ENCODE measurements at places on chromosomes 2 and 18.
A peak's percentile ranks its signal among the peaks of the same experiment; 100 is the strongest.

- DNase-seq = no peak
Observed at GRCh38 chr2:237742614-237743013, 56.0 kb upstream of the RBM44 start.

- no peak for DNase-seq
Observed at GRCh38 chr2:204114295-204115136, 178.0 kb downstream of the ICOS start.

DNA sequence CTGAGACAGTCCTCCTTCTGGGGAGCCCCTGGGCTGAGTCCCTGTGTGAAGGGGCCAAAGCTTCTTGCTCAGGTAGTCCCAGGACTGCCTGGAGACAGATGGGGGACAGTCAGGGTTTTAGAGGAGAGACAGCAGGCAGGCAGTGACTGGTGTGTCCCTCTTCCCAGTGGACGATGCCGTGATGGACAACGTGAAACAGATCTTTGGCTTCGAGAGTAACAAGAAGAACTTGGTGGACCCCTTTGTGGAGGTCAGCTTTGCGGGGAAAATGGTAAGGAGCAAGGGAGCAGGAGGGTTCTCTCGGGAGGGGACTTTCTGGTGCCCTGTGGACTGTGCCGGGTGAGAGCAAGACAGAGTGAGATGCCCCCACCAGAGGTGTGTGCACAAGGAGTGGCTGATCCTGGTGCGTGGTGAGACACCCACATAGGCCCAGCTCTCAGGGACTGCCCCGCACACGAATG is 74.8 kb downstream of the DYSF start:
- no peak for DNase-seq

DNA sequence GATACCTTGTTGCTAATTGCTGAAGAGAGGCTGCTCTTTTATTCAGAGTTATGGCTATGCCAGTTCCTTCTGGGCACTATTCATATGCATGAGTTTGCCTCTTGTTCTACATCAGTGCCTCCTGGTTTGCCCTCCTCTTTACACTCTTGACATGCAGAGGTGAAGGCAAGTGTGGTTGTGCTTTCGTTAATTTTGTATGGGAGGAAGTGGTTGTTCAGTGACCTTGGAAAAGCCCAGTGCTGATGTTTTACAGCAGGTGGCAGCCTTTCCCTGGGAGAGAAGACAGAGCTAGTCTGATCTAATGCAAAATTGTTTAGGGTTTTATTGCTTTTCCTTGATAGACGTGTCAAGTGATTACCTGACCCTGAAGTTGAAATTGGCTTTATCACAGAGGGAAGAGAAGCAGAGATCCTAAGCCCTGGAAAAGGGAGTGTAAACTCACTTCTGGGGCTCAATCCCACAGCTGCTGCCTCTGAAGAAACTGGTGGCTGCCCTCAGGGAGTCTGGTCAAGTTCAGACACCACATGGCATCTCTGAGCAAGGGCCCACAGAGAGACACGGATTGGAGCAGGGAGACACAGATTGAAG is 30.5 kb upstream of the VPS54 start:
- peak; percentile 31 for DNase-seq

DNA sequence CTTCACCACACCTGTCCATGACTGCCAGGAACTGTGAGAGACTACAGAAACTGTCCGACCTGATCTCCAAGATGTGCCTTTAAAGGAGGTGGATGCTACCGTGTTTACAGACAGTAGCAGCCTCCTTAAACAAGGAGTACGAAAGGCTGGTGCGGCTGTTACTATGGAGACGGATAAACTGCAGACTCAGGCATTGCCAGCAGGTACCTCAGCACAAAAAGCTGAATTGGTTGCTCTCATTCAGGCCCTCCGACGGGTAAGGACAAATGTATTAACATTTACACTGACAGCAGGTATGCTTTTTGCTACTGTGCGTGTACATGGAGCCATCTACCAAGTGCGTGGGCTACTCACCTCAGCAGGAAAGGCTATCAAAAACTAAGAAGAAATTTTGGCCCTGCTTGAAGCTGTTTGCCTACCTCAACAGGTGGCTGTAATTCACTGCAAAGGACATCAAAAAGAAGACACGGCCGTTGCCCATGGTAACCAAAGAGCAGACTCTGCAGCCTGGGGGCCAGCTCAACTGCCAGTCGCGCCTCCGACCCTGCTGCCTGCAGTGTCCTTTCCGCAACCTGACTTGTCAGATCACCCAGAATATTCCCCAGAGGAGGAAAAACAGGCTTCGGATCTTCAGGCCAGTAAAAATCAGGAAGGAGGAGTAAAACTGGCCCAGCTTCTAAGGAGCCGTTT is 30.9 kb downstream of the SKA1 start:
- no peak for DNase-seq

GRCh38 chr2:62499430-62500060 is 6.5 kb downstream of the TMEM17 start:
- DNase-seq = no peak

- no peak for DNase-seq
Observed at GRCh38 chr2:59150217-59150849, 909.2 kb upstream of the FANCL start.

DNA sequence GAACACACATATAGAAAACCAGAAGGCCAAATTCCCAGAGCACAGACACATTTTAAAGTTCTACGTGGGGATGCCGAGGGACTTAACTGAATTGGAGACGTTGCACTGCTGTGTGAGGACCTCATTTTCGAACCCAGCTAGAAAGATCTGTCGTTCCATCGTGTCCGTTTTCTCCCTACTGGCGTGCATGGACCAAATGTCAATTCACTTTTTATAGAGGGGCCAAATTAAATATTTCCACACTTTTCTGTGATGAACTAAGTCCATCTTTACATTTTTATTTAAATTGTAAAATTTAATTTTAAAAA is 692 bp upstream of the TSHZ1 start:
- no peak for DNase-seq

DNA sequence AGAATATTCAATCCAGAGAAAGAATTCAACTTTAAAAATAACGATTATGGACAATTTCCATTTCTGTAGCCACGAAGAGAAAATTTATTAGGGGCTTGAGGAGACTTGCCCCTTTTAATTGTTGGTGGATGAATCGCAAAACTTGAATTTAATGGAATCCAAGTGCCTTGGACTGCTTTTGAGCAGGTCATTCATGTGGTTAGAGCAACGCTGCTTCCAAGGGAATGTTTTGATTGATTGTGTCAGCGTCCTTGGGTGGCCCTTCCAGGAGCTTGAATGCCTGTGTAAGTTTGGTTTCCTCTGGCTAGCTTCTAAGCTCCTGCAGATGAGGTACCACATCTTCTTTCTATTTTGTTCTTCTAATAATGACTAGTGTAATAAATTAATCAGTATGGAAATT is 213.4 kb downstream of the LTBP1 start:
- DNase-seq = no peak

- no peak for DNase-seq
Observed at GRCh38 chr2:153880926-153881325, 9.2 kb downstream of the GALNT13 start.

- no peak for DNase-seq
Observed at GRCh38 chr2:158004126-158004764, 97.4 kb upstream of the UPP2 start.

- DNase-seq = no peak
Observed at GRCh38 chr2:144015036-144015435, 504.9 kb downstream of the ZEB2 start.

- no peak for DNase-seq
Observed at GRCh38 chr18:48418539-48419276, 9.5 kb upstream of the ZBTB7C start.

DNA sequence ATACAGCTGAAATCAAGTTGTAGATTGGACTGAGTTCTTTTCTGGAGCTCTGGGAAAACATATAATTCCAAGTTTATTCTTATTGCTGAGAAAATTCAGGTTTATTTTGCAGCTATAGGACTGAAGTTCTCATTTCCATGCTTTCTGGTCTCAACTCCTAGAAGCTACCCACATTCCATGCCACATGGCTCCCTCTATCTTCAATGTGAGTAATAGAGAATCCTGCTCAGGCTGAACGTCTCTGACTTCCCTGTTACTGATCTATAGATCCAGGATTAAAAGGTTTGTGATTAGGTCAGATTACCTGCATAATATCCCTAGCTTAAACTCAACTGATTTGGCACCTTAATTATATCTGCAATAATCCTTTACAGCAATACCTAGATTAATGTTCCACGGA is 453.8 kb upstream of the MC4R start:
- no peak for DNase-seq

DNA sequence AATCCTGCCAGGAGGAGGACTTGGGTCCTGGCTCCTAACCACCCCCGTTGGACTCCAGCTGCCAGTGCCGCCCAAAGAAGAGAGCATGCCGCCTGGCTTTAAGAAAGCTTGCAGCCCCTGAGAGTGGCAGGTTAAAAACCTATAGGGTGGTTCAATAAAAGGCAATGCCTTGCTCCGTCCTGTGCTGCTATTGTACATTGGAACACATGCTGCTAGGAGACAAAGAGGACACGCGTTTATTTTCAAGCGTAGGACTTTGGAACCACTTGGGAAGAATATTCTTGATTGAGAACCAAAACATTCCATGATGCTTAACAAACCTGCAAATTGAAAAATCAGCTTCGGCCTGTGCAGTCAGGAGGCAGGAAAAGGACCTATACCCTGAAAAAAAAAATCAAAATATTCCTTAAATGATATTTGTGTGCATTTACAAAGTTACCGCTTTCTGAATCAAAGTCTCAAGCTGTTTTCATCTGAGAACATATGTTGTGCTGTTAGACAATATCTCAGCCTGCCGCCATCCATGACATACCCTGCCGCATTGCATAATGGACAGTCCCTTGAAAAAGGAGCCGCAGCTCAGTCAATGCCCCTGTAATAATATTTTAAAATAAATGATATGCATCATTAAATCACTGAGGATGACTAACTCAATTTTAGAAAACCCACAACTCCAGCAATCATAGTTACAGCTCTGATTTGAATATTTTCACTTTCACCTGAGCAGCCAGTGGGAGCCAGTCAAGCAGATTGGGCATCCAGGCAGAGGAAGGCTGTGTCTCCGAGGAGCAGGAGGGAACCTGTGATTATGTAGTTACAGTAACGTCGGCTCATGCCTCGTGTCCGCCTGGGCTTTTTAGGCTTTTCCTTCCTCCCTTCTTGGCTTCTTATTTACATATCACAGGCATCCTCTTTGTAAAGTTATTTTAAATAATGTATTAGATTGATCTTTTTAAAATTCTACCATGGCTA is 805.6 kb upstream of the FANCL start:
- DNase-seq = no peak

DNA sequence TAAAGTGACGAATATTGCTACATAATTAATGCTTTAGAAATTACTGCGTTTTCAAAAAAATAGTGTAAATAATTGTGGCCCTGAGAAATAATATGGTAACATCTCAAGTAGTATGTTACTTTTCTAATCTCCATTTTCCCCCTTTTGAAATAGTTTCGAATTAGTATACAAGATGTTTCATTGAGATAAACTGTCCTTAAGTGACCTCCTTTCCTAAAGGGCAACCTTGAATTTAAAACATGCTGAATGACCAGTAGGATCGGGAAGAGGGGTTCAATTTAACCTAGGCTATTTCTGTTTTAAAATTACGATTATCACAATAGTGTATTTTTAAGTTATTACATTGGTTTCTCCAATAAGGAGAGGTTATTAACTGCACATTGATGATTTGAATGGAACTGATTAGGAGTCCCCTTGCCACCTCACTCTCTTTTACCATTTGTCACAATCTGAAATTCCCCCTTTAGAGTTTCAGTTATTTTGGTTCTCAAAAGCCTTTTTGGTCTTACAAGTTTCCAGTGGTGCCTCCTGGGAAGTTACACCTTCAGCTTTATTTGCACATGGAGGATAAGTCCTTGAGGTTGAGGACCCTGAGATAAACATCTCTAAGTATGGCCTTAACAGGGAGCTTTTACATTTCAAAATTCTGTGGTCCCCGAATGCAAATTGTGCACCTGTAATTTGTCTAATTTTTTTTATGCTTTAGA is 2.3 kb downstream of the ACTR3 start:
- no peak for DNase-seq

GRCh38 chr2:6372317-6372901 is 493.3 kb downstream of the CMPK2 start:
- DNase-seq = no peak

DNA sequence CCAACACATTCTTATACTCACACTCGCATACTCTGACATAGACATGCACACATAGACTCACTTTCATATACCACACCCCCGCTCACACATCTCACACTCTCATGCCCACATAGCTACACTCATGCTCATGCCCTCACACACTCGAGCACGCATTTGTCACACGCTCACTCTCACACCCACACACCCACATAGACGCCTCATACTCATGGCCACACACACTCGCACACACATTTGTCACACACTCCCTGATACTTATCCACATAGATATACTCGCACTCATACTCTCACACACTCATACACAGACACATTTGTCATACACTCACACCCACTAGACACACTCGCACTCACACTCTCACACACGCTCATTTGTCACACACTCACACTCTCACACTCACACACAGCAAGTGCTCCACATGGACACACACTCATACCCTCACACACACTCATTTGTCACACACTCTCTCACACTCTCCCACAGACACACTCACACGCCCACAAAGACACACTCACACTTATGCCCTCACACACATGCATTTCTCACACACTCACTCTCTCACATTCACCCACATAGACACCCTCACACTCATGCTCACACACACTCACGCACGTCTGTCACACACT is 50.9 kb downstream of the TNP1 start:
- DNase-seq = no peak

- no peak for DNase-seq
Observed at GRCh38 chr18:74286106-74286855, 5.5 kb downstream of the CYB5A start.

- no peak for DNase-seq
Observed at GRCh38 chr2:134532537-134532936, 186.3 kb downstream of the TMEM163 start.

GRCh38 chr2:101981504-101981903 is 10.3 kb upstream of the IL1R2 start:
- DNase-seq = no peak

DNA sequence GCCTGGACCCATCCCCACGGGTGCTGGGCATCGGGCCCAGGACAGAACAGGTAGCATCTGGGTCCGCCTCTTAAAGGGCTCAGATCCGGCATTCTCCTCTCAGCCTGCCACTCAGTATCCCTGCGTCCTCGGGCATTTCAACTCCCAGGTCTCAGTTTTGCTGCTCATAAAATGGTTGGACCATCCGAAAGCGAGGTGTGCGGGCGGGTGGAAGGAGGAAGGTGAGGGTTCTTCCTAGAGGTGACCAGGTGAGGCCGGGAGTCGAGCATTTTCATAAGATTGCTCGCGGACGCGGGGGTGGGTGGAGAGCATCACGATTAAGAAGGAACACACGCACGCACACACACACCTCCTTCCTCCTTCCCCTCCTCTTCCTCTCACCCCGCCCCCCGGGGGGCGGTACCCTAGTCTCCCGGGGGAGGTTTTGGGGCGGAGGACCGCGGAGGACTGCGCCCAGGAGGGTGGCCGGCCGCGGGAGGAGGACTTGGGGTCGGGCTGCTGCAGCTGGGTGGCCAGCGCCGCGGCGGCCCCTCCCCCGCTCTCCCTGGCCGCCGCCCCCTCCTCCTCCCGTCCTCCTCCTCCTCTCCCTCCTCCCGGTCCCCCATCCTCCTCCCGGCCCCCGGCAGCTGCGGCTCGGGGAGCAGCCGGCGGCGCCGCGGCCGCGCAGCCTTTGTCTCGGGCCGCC is 97.9 kb upstream of the GPR45 start:
- no peak for DNase-seq

- no peak for DNase-seq
Observed at GRCh38 chr18:12405066-12405465, 2.7 kb upstream of the PRELID3A start.

GRCh38 chr2:178641498-178641897 is 161.2 kb downstream of the PLEKHA3 start:
- no peak for DNase-seq

GRCh38 chr2:238706673-238707072 is 141.2 kb upstream of the TWIST2 start:
- DNase-seq = no peak

Data from esophagus squamous epithelium (tissue), 5 donors.